ENCODE measurements at places on chromosomes 11 and 22.

DNA sequence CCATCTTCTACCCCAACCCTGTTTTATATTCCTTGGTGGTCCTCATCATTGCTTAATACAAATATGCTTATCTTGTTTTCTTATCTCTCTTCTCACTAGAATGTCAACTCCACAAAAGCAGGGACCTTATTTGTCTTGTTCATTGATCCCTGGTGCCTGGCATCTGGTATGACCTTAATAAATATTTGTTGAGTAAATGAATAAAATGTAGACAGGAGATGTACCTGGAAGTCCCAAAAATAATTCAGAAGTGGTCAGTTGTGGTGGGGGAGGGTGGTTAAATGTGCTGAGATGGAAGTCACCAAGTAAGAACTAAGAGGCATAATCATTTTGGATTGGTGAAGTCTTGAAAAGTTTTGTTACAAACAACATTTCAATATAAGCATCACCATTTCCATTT, 214.8 kb upstream of the MPPED2 start:
- no peak for DNase-seq

- DNase-seq = no peak
Measured at GRCh38 chr11:120819003-120819402, 204.9 kb upstream of the TBCEL start.

DNA sequence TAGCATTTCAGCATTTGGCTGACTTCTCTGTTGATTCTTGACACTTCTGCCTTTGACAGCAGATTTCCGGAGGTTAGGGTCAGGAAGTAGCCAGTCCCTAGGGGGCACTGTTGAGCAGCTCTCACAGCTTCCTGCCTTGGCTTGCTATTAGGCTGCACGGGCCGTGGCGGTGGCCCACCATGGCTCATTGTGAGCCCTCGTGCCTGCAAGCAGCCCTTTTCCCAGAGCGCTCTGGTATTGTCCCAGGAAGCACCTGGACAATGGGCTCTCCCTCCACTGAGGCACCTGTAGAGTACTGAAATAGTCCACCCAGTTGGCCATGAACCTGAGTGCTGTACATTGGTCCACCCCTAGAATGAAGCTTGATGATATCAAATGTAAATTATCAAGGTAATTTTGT, 100.2 kb upstream of the GAL start:
- peak; percentile 38 for DNase-seq

GRCh38 chr11:74460481-74461154, 6.7 kb downstream of the KCNE3 start:
- DNase-seq = peak; percentile 60

DNA sequence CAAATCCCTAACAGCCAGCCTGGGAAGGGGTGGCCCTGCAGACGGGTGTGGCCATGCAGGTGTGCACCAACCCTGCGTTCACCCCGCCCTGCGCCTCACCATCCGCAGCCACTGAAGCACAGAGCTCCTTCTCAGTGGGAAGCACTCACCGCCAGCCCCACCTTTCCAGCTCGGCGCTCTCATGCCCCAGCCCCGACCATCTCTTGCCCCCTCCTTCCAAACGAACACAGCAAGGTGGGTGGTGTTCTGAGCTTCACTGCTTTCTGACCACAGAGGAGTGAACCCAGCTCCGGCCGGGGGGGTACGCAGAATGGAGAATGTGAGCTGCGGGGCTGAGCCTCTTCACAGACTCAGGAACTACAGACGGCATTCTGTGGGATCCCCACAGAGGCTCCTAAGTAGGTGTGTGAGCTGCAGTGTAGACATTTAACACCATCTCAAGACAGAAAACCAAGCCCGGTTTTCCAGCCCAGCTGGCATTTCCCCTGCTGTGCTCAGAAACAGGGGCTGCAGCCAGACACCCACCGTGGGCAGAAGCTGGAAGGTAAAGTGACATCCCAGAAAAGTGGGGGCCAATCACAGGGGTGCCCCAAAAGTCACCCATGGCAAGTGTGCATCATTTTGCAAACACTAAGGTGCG, 88.4 kb upstream of the RTL6 start:
- DNase-seq = no peak

DNA sequence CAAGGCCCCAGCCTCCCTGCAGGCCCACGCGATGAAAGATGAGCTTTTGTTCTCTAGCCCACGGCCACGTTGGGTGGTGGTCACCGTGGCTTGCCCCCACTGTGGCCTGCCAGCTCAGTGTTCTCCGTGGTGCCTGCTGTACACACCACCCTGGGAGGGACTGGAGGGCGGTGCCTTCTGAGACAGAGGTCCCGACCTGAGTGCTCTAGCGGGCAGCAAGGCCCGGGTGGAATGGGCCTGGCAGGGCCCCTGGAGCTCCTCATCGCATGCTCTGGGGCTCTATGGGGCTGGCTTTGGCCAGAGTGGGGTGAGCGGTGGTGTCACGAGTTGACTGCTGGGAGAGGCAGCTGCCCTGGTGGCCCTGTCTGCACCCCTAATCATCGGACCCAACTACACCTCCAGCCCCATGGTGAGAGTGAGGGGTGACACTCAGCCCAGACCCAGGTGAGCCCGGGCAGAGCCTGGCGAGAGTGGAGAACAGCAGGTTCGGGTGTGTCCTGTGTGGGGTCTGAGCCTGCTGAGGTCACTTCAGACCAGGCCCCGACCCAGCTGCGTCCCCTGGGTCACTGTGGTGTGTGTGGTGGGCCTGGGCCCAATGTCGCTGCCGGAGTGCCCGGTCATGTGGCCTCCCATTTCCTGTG, 541.9 kb downstream of the TBC1D22A start:
- no peak for DNase-seq

DNA sequence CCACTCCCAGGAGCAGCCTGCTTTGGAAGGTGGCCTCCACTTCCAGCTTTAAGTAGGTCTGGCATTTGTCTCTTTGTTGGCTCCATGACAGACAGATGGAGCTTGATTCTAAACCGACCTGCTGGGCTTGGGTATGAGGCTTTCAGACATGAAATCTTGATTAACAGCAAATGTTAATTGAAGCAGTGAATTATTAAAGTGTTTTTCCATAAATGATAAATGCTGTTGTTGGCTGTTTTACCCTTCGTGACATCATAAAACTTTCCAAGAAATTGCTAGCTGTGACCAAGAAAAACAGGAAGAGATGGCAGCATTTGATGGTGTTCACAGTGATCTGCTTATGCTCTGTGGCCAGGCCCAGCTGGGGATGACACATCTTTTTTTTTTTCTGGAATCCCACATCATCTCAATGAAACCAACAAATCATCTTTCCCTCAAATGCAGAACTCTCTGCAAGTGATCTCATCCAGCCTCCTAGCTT, 66.1 kb downstream of the RBMXL2 start:
- peak; percentile 26 for DNase-seq

DNA sequence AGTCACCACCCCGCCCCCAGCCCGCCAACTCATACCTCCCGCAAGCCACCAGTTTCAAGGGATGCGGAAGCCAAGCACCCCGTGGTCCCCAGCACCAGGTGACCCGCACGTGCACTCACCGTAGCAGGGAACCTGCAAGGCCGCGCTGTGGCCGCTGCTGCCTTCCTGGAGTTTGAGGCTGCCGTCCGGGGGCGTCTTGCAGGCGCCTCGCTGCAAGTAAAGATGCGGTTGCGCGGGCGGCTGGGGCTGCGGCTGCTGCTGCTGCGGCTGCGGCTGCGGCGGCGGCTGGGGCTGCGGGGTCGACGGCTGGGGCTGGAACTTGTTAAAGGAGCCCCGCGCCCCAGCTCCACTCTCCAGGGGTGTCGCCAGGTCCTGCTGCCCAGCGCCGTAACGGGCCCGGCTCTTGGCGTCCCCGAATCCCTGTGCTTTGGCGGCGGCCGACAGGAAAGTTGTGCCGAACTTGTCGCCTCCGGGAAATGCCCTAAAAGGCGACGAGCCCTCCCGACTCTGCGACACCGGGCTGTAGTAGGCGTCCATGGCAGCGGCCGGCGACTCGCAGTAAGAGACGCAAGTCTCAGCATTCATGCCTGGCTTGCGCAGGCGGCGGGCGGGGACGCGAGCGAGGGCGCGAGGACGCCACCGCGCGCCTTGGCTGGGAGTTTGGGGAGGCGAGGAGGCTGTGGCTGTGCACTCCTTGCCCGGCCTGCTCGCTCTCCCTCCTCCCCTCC, at the start of gene ALX4:
TSS of gene ALX4 (minus strand) at position 662 of the 728 bp plus-strand sequence. CDS start at position 585, 77 bp downstream.
- no peak for DNase-seq

GRCh38 chr11:35332524-35332923, 86.8 kb downstream of the SLC1A2 start:
- no peak for DNase-seq

Measured in fibroblast of mammary gland (primary cell).